ENCODE measurements at places on chromosomes 7 and 10. TPM values are rescaled to one million over a fixed set of nuclear protein-coding genes. Genes with fewer than 3 reads are reported as not detected.

ZFAND2A gene
- 16.5 TPM for total RNA-seq

SPAG6 gene
- not detected for total RNA-seq

BTBD16 gene
- total RNA-seq = not detected

TAS2R3 gene
- total RNA-seq = 1.7 TPM

INTS15 gene
- 26.7 TPM for total RNA-seq

CALHM3 gene
- not detected for total RNA-seq

TMEM196 gene
- not detected for total RNA-seq

MSS51 gene
- 2.0 TPM for total RNA-seq

OR6V1 gene
- total RNA-seq = not detected

NRP1 gene
- total RNA-seq = 281 TPM

PRKAR2B gene
- total RNA-seq = 122 TPM

TMEM184A gene
- not detected for total RNA-seq

PTPRN2 gene
- total RNA-seq = 1.3 TPM

PLEKHS1 gene
- not detected for total RNA-seq

ASB10 gene
- not detected for total RNA-seq

PLXNA4 gene
- 36.0 TPM for total RNA-seq

NPSR1 gene
- total RNA-seq = not detected

GSTO2 gene
- total RNA-seq = 0.65 TPM

Measured in thoracic aorta endothelial cell (primary cell).